Ovary (tissue), 10 donors: ENCODE measurements at places on chromosomes 4 and X. TPM values are rescaled to one million over a fixed set of nuclear protein-coding genes. Genes with fewer than 3 reads are reported as not detected.
A peak's percentile ranks its signal among the peaks of the same experiment; 100 is the strongest.

- no peak for DNase-seq
- H3K4me3 ChIP-seq: no peak overlapping the region
- no peaks in the 10 kb centered on the region for H3K36me3 ChIP-seq
- H3K4me1 ChIP-seq: no peaks in the 10 kb centered on the region
- H3K27ac ChIP-seq: no peak overlapping the region
Measured at GRCh38 chr4:47075262-47075661, 43.9 kb downstream of the GABRB1 start.

DNA sequence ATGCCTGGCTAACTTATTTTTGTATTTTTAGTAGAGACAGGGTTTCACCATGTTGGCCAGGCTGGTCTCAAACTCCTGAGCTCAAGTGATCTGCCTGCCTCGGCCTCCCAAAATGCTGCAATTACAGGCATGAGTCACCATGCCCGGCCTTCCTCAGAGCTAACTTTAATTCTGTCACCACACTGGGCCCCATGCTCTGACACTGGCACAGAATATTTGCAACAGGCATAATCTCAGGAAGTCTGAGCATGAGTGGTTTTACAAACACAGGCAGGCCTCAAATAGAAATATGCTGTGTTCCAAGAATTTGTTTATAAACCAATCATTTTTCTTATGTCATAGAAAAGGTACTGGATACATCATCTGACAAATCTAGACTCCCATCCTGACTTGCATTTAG is 32.7 kb upstream of the FAM9C start:
- no peak for DNase-seq
- H3K27me3 ChIP-seq: no peaks in the 10 kb centered on the region
- H3K4me1 ChIP-seq: no peaks in the 10 kb centered on the region
- H3K4me3 ChIP-seq: no peak overlapping the region
- no peaks in the 10 kb centered on the region for H3K36me3 ChIP-seq

- no peak for DNase-seq
- H3K4me3 ChIP-seq: no peak overlapping the region
- H3K27me3 ChIP-seq: no peaks in the 10 kb centered on the region
- H3K4me1 ChIP-seq: no peaks in the 10 kb centered on the region
- no peaks in the 10 kb centered on the region for H3K36me3 ChIP-seq
Measured at GRCh38 chr4:151045907-151046306, 30.8 kb upstream of the LRBA start.

DNA sequence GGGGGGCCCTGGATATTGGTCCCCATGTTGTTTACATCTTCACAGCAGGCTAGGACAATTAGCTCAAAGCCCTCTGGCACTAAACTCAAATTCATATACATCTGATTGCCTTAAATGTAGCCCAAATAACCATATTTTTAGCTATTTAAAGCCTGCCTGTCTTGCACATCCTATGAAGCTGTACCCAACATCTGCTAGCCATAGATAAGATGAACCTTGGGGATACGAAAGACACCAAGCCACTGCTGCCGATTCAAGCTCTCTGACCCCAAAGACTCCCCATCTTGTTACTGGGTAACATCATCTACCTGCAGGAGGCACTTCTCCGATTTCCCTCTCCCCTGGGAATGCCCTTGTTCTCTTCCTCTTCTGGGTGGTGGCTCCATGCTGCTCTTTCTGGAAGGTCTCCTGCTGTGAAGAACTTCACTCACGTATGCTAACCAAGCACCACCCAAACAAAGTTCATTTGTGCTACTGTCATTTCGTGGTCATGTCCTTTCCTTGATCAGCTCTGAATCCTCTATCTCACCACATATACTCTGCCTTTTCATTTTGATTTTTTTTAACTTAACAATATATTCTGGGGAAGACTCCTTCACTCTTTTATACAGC is 107.7 kb upstream of the ATXN3L start:
- H3K36me3 ChIP-seq: no peaks in the 10 kb centered on the region
- DNase-seq: no peak
- H3K27me3 ChIP-seq: no peaks in the 10 kb centered on the region
- peaks cover 2% of the 10 kb centered on the region for H3K4me1 ChIP-seq
- H3K4me3 ChIP-seq: no peak overlapping the region
- no peak overlapping the region for H3K27ac ChIP-seq

The GAGE12F gene
- total RNA-seq: not detected

- no peaks in the 10 kb centered on the region for H3K36me3 ChIP-seq
- H3K27ac ChIP-seq: no peak overlapping the region
- no peaks in the 10 kb centered on the region for H3K27me3 ChIP-seq
- DNase-seq: no peak
- no peaks in the 10 kb centered on the region for H3K4me1 ChIP-seq
- H3K4me3 ChIP-seq: no peak overlapping the region
Measured at GRCh38 chr4:19126903-19127302, 1105.3 kb upstream of the LCORL start.

- H3K27me3 ChIP-seq: no peaks in the 10 kb centered on the region
- H3K27ac ChIP-seq: no peak overlapping the region
- H3K4me1 ChIP-seq: no peaks in the 10 kb centered on the region
- H3K4me3 ChIP-seq: no peak overlapping the region
- no peaks in the 10 kb centered on the region for H3K36me3 ChIP-seq
Measured at GRCh38 chrX:129723511-129723910, 15.3 kb upstream of the XPNPEP2 start.

- peaks cover 1% of the 10 kb centered on the region for H3K4me1 ChIP-seq
- no peaks in the 10 kb centered on the region for H3K36me3 ChIP-seq
- peak; percentile 57 for DNase-seq
- H3K27ac ChIP-seq: peak overlapping the region; percentile 66
Measured at GRCh38 chr4:152535360-152535902, 461 bp downstream of the FBXW7 start.

- no peak overlapping the region for H3K4me3 ChIP-seq
- H3K36me3 ChIP-seq: no peaks in the 10 kb centered on the region
- DNase-seq: no peak
- H3K27me3 ChIP-seq: no peaks in the 10 kb centered on the region
- peaks cover under 1% of the 10 kb centered on the region for H3K4me1 ChIP-seq
- H3K27ac ChIP-seq: no peak overlapping the region
Measured at GRCh38 chr4:70920592-70920991, 18.4 kb downstream of the MOB1B start.

DNA sequence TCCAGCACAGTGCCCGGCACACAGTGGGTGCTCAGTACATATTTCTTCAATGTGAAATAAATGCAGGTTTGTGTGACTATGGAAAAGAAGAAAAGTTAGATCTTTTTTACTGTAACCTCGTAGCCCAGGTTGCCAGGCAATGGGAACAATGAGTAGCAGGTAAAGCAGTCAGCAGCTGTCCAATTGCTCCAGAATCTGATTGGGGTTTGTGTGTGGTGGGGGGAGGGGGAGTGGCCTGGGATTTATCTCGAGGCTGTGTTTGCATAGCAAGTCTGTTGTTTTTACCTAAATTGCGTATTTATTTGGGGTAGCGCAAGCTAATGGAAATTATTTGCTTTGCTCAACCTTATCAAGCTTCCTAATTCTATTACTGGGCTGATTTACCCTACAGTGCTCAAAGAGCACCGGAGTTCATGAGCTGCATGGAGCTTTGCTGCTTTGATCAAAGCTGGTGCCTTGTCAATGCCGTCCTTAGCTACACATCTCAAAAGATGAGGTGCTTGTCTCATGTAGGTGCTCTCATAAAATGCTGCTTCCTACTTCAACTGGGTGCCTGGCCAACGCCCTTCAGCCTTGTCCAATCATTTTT is 145.0 kb upstream of the DGKK start:
- H3K27me3 ChIP-seq: no peaks in the 10 kb centered on the region
- no peaks in the 10 kb centered on the region for H3K4me1 ChIP-seq
- no peak overlapping the region for H3K27ac ChIP-seq
- DNase-seq: no peak
- no peaks in the 10 kb centered on the region for H3K36me3 ChIP-seq

The RBMXL3 gene
- not detected for total RNA-seq

DNA sequence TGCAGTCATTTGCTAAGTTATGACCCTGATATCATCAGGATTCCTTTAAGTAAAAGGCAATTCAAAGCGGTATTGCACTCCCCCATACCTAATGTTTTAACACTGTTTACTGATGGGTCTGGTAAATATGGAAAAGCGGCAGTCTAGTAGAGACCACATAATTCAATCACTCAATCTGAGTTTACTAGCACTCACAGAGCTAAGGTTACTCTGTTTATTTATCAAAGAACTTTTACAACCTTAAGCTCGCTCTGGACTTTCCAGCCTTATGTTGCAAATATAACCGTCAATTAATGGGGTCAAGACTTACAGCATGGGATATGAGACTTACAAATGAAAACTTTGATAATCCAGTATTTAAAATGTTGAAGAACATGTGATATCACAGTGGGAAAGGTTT is 124.5 kb upstream of the ZCCHC13 start:
- no peak overlapping the region for H3K4me3 ChIP-seq
- no peaks in the 10 kb centered on the region for H3K36me3 ChIP-seq

DNA sequence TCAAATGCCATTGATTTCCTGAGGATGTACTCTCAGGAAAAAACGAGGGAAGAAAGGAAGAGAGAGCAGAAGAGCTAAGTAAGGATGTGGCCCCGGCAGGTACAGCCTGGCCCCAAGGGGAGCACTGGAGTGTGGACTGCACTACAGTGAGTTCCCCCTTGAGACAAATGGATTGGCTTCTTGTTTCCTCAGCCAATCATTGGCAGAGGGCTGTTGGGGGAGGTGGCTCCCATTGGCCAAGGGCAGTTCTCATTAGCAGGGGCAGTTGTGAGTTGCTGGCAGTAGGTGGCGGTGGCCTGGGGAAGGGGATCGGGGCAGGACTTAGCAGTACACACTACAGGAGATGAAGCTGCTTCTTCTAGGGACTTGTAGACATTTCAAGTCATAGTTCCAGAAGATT is 24.1 kb upstream of the OCIAD2 start:
- no peak for DNase-seq
- no peaks in the 10 kb centered on the region for H3K27me3 ChIP-seq
- H3K36me3 ChIP-seq: no peaks in the 10 kb centered on the region
- H3K4me1 ChIP-seq: no peaks in the 10 kb centered on the region
- no peak overlapping the region for H3K4me3 ChIP-seq
- no peak overlapping the region for H3K27ac ChIP-seq

DNA sequence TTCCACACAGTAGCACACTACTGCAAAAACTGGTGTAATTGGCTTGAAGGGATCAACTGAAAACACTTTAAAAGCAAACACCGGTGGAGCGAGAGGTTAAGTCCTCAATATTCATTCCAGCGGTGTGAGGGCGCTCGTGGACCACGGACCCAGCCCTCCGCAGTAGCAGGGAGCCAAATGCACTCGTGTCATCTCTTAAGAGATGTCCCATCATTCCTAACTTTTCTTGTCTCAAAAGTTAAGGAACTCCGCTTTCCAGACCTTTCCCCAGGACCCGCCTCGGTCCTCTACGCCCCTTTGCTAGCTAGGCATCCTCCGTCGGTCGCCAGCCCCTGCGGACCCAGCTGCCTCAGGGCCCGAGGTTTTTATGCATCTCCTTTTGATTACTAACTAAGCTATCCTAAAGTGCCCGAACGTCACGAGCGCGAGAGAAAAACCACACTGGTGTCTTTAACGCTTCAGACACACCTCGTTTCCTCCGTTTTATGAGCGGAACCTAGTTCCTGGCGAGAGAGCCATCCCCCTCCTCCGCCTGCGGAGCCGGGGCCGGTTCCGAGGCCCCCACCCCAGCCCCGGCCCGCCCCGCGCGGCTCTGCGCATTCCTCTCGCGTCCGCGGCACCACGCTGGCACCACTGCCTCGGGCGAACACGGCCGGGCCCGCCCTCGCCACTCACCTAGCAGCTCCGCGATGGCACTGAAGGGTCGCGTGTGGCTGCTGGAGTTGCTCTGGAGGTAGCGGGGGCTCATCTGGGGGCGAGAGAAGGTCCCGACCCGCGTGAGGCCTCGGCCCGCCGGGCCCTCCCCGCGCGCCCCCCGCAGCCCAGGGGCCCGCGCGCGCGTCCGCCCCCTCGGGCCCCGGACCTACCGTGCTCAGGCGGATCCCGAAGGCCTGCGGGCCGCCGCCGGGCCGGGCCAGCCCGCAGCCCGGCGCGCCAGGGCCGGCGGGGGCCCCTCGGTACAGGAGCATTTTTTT is 723 bp downstream of the MORC4 start:
- H3K36me3 ChIP-seq: no peaks in the 10 kb centered on the region
- peak; percentile 20 for DNase-seq
- peak overlapping the region; percentile 59 for H3K4me3 ChIP-seq
- H3K27me3 ChIP-seq: no peaks in the 10 kb centered on the region
- no peaks in the 10 kb centered on the region for H3K4me1 ChIP-seq

The TCEAL6 gene
- 5.4 TPM for total RNA-seq

DNA sequence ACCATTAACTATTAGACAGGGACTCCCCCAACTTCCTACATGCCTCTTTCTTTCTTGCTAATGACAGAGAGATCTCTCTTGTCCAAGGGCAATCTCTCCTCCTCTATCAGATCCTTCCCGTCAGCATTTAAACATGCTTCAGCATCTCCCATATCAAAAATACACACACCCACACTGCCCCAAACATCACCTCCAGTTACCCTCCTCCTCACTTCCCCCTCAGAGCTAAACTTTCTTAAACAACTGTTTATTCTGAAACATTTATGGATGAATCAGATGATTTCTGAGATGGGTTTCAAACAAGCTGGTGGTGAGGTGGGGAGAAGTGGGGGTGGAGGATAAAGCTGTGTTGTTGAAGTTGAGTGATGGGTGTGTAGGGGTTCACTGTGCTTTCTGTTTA is 23.5 kb downstream of the USP46 start:
- DNase-seq: no peak
- no peaks in the 10 kb centered on the region for H3K27me3 ChIP-seq
- no peak overlapping the region for H3K4me3 ChIP-seq
- H3K36me3 ChIP-seq: no peaks in the 10 kb centered on the region
- peaks cover 4% of the 10 kb centered on the region for H3K4me1 ChIP-seq

The GAGE12E gene
- not detected for total RNA-seq

The CHIC1 gene
- total RNA-seq: 12.8 TPM

DNA sequence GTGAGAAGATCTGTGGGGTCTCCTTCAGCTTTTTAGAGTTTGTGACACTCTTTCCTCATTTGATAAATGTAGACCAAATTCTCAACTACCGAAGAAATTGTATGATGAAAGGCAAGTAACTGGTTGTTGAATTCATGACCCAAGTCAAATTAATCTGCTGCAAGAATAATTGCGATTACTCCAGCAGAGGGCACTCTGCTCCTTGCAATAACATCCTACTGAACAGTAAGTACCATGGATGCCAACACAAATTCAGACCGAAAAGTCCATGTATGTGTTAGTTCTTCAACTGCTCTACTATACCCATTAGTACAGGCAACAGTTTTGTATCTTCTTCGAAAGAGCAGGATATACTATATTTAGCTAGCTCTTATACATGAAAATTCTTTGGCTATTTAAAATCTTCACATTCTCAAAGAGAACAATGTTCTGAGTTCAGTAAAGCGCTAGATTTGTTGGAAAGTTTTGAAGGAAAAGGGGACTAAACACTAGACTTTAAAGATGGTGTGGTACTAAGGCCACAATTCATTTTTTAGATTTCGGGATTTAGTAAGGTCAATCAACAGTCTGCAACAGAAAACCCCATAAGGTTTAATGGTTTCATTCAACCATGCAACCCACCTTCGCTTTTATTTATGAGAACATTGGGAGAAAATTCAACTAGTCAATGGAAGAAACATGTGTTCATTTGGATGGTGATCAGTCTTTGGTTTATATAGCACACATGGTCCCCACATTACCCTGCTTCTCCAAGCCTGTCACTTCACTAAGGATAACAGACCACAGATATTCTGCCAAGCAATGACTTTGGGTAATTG is 105.4 kb upstream of the TBC1D9 start:
- DNase-seq: peak; percentile 73
- no peak overlapping the region for H3K4me3 ChIP-seq
- H3K36me3 ChIP-seq: no peaks in the 10 kb centered on the region
- no peaks in the 10 kb centered on the region for H3K27me3 ChIP-seq
- H3K27ac ChIP-seq: no peak overlapping the region
- H3K4me1 ChIP-seq: peaks cover 1% of the 10 kb centered on the region
